ENCODE measurements at places on chromosomes 4 and X. TPM values are rescaled to one million over a fixed set of nuclear protein-coding genes. Genes with fewer than 3 reads are reported as not detected.

Gene GABRA4
- not detected for total RNA-seq

Gene CSAG1
- not detected for total RNA-seq

Gene PPP2R2C
- 0.26 TPM for total RNA-seq

Gene MTMR8
- total RNA-seq, result 0.08 TPM

Gene NLGN4X
- total RNA-seq, result 0.32 TPM

Gene ALAS2
- total RNA-seq, result not detected

Gene SPP1
- total RNA-seq, result 0.78 TPM

Gene CHRDL1
- not detected for total RNA-seq

Gene SPANXN3
- total RNA-seq, result not detected

Gene NAP1L3
- total RNA-seq, result 2.8 TPM

Gene TCEAL7
- total RNA-seq, result 30.5 TPM

Gene SPANXC
- total RNA-seq, result not detected

Gene NAA15
- 30.6 TPM for total RNA-seq

Gene IL2
- total RNA-seq, result not detected

All from epithelial cell of alveolus of lung (primary cell).